Esophagus squamous epithelium (tissue), 5 donors: ENCODE measurements at places on chromosomes 6 and 20.

GRCh38 chr20:38579219-38579910 is 1.6 kb upstream of the ADIG start:
- DNase-seq = no peak

- no peak for DNase-seq
Observed at GRCh38 chr6:71393471-71393870, 104.9 kb downstream of the OGFRL1 start.

GRCh38 chr20:61131944-61132343 is 120.1 kb upstream of the CDH4 start:
- no peak for DNase-seq

DNA sequence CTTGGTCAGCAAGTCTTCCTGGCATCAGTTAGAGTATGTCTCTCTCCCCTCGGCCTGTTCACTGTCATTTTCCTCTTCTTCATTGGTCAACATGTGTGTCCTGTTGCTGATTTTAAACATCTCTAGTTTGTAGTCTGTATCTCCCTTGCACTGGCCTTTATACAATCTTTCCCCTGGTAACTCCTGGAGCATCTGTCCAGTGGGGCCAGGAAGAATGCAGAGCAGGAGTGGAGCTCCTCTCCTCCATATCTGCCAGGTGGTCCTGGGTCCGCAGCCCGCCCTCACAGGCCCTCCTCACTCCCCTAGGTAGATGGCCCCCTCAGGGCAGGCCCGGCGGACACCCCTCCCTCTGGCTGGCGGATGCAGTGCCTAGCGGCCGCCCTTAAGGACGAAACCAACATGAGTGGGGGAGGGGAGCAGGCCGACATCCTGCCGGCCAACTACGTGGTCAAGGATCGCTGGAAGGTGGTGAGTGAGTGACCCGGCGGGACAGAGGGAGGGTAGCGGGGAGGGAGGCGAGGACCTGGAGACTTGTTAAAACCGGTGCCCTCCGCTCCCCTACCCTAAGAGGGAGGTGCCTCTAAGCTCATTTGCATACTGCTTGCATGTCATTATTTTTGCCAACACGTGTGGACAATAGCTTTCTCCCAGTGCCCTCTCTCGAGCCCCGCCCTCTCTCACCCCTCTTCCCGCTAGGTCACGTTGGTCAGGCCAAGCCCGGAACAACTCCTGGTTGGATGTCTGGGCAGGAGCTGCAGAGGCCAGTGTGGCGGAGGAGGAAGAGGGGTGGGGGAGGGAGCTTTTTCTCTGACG is 3.2 kb downstream of the TTBK1 start:
- DNase-seq = no peak

DNA sequence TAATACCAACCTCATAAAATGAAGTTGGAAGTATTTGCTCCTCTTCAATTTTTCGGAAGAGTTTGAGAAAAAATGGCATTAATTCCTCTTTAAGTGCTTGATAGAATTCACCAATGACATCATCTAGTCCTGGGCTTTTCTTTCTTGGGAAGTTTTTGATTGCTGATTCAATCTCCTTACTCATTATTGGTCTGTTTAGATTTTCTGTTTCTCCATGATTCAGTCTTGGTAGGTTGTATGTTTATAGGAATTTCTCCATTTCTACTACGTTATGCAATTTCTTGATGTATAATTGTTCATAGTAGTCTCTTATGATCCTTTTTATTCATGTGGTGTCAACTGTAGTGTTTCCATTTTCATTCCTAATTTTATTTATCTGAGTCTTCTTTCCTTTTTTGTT is 176.9 kb upstream of the PRND start:
- no peak for DNase-seq

DNA sequence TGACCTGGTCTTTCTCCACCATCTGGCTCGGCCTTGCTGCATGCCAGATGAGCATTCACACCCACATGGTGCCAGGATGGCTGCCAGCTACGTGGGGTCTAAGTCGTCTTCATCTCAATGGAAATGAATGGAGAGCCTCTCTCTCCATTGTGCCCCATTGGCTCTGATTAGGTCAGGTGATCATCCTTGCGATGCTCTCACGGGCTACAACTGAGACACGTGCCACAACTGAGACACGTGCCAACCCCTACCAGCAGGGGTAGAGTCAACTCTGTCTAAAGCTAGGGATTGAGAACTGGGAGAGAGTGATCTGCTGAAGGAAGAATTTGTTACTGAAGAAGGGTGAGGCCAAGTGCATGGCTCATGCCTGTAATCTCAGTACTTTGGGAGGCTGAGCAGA is 67.3 kb upstream of the RALY start:
- DNase-seq = no peak

GRCh38 chr6:93104195-93104817 is 315.1 kb downstream of the EPHA7 start:
- no peak for DNase-seq

DNA sequence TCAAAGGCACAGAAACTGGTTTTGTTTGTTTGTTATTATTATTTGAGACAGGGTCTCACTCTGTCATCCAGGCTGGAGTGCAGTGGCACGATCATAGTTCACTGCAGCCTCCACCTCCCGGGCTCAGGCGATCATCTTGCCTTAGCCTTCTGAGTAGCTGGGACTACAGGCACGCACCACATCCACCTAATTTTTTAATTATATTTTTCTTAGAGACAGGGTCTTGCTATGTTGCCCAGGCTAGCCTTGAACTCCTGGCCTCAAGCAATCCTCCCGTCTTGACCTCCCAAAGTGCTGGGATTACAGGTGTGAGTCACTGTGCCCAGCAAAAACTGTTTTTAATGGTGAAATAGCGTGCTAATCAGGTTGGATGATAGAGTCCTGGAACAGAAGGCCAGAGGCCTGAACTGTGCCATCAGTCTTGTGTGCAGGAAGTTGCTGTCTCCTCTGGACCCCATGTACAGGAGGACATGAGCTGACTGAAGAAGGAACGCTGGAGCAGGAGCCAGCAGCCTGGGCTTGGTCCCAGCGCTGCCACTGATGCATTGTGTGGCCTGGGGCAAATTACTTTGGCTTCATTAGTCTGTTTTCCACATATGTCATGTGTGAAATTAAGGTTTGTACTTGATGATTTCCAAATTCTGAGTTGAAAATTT is 4.9 kb downstream of the TM9SF4 start:
- DNase-seq = no peak

DNA sequence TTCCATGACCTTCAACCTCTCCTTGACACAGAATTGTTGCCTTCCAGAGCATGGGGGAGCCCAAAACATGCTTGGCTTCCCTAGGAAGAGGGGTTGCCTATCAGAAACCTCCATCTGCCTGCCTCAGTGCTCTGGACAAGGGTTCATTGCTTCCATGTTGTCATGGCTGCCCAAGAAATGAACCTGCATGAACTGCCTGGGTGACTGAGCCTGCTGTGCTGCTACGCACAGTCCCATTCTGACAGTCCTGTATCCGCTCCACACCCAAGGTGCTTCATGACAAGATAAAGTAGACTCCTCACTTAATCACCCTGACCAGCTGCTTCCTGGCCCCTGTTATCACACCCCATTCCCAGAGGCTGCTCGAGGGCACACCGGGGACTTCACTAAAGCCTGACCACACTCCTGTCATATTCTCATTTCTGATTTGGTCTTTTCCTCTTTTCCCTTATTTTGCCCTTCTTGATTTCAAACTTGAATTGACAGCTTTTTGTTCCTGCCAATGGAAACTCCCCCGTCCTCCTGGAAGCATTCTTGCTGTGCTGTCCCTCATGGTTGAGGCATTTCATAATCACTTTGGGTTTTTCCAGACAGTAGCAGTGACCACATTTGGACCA is 31.9 kb downstream of the GMPR start:
- no peak for DNase-seq

DNA sequence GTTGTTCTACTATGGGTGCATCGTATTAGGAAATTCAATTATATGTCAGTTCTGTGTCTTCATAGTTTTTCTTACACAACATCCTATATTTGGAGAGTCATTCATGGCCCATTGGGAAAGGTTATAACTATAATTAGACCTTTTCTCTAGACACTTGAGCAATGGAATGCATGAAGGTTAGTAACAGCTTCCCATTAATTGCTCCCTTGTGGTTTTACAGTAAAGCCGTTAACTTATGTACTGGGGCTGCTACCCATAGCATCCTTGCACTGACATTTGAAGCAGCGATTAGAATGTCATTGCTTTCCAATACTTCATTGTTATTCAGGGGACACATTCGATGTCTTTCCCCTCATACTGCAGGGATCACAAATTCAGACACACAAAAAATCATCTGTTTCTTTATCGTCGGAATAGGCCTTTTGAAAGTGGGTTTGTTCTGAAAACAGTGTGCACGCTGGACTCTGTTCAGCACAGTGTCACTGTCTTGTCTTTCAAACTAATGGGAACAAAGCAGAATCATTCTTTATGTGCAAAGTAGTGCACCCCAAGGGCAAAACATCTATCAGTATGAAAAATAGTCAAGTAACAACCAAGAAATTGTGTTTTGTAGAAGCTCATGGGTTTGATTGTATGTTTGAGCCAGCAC is 634.3 kb upstream of the MAP3K7 start:
- no peak for DNase-seq

- DNase-seq = no peak
Observed at GRCh38 chr6:154438882-154439415, 71.5 kb downstream of the CNKSR3 start.

DNA sequence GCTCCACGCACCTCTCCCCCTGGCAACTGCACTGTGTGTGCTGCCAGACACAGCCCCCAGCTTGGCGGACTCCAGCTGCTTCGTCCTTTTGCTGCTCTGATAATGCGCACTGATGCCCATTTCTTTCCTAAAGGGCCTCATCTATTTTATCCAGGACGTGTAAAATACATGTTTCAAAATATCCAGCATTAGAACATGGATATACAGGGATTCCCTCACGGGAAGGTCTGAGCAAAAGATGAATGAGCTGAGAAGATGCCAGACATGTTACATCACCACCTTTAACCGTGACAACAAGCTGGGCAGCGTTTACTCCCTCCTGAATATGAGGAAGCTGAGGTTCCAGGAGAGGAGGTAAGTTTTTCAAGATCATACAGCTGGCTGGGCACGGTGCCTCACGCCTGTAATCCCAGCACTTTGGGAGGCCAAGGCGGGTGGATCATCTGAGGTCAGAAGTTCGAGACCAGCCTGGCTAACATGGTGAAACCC is 32.8 kb downstream of the TNXB start:
- no peak for DNase-seq

DNA sequence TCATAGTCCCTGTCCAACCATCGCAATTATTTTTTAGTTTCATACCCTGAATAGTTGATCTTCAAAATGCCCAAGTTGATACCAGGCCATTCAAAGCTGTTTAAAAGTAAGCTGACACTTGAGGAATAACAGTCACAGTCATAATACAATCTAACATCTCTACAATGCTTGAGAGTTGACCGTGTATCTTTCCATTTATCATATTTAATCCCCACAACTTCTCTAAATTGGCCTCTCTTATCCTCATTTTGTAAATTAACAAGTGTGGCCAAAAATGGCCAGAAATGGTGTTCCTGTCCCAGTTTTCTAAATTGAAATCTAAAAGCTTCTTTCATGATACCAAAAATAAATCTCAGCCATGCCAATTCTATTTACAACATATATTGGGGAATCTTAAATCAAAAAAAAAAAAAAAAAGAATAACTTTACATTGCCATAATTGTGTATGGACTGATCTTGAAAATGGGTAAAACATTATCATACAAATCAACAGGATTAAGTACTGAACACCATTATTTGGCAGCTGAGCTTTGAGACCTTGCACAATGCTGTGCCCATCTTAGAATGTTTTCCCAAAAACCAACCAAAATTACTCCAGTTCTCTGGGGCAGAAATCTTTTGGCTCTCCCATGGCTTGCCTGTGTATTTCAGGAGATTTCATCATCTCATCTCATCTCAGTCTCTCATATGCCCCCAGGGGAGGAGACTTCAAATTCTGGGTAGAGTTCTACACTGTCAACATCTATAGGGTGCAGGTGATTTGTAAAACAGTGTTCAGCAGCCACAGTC is 448.7 kb upstream of the JARID2 start:
- no peak for DNase-seq

- DNase-seq = no peak
Observed at GRCh38 chr20:63058696-63059335, 52.1 kb upstream of the BHLHE23 start.

GRCh38 chr20:8875586-8875985 is 193.3 kb upstream of the PLCB4 start:
- DNase-seq = no peak
